ENCODE measurements at places on chromosomes 4 and X.

GRCh38 chr4:66906314-66906713, 639.0 kb downstream of the CENPC start:
- peak; percentile 57 for DNase-seq

- DNase-seq: peak; percentile 17
Measured at GRCh38 chr4:139955600-139955999, 198.4 kb downstream of the MAML3 start.

DNA sequence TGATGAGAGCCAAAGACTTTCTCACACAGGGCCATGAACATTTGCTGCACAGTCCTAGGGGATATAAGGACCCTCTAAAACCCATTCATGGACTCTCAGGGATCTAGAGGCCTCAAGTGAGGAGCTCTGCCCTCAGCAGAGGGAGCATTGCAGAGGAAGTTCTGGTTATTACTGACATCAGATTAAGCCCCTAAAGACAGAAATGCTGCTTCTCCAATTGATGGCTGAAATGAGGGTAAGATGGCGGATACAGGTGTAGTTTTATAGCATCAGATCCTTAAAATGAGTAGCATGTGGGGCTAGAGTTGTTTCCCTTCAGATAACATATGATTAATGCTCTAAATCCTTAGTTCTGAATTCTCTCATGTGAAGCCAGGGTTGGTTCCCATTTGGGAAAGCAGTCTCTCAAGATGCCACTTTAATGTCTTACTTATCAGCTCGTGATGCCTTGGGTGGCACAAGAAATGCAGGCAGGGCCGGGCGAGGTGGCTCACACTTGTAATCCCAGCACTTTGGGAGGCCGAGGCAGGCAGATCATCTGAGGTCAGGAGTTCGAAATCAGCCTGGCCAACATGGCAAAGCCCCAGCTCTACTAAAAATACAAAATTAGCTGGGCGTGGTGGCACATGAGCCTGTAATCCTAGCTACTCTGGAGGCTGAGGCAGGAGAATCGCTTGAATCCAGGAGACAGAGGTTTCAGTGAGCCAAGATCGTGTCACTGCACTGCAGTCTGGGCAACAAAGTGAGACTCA, 7.9 kb downstream of the RHOH start:
- no peak for DNase-seq

DNA sequence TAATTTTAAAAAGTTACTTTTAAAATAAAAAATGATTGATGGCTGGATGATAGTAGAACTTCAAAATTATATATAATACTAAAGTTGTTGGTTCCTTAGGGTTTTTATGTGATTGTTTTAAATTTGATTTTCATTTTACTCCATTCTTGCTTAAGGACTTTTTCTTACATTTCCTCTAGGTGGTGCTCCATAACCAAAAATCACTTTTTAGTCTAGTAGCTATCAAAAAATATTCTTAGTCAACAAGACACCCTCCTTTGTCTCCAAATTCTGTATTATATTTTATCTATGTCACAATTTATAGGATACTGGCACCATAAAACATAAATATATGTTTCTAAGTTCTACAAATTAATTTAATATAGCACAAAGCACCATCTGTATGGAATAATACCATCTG, 67.2 kb upstream of the BRWD3 start:
- DNase-seq: peak; percentile 6

- DNase-seq: no peak
Measured at GRCh38 chr4:21765810-21766407, 182.7 kb downstream of the KCNIP4 start.

- no peak for DNase-seq
Measured at GRCh38 chrX:3461397-3462165, 115.1 kb upstream of the MXRA5 start.

DNA sequence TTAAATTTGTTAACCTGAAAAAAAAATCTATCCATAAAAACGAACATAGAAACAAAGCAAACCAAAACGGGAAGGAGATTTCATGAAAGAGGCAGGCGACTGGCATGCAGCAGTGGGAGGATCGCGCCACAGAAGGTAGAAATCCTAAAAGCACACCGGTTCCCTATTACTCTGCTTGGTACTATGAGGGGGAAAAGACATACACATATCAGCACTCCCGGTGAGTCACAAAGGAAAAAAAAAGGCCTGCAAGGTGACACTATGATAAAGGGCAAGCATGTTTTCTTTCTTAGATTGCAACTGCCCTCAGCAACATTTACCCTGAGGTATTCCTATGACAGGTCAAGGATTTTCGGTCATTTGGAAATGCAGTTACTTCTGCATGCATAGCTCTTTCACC, 60.6 kb upstream of the NAP1L5 start:
- no peak for DNase-seq

DNA sequence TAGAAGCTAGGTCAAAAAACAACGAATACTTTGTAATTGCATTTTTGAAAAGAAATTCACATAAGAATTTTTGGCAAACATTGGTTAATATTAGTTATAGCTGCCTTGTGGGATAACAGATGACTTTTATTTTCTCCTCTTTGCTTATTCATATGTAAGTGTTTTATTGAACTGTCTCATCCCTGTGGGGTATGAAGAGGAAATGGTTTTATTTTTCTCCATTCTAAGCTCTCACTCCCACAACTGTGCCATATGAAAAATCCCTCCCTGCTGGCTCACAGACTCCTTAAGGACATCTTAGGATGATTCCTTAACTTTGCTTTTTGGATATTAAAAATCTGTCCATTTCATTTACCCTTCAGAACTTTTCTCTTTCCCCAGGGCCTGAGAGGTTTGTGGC, 300.6 kb downstream of the PPP1R2C start:
- DNase-seq: no peak

GRCh38 chrX:129980540-129981199, 1.8 kb upstream of the BCORL1 start:
- no peak for DNase-seq

DNA sequence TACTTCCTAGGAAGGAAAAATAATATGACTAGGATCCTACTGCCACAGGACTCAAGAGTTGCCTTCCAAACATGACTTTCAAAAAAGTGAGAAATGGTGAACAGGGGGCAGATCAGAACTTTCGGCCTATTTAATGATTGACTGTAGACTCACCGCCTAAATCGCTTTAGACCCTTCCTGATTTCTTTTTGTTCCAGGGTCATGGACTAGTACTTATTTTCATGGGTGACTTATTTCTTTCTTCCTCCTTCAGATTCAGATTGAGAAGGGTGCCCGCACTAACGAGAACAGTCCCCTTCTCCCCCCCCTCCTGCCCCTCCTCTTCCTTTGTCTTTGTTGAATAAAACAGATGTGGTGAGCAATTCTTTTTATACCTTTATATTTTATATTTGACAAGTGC, 48.0 kb upstream of the KLHL8 start:
- DNase-seq: no peak

GRCh38 chr4:87014284-87014782, 79.5 kb downstream of the AFF1 start:
- DNase-seq: no peak

DNA sequence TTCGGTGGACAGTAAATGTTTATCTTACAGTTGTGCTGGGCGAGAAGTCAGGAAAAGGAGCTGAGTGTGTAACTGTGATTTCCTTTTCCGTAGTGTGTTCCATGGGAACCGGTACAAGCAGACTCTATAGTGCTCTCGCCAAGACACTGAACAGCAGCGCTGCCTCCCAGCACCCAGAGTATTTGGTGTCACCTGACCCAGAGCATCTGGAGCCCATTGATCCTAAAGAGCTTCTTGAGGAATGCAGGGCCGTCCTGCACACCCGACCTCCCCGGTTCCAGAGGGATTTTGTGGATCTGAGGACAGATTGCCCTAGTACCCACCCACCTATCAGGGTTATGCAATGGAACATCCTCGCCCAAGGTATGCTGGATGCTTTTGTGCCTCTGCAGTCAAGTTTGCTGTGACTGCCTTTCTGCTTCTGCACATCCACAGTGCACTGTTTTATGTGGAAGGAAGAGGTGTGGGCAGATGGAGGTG, 27.4 kb downstream of the NOCT start:
- DNase-seq: no peak

DNA sequence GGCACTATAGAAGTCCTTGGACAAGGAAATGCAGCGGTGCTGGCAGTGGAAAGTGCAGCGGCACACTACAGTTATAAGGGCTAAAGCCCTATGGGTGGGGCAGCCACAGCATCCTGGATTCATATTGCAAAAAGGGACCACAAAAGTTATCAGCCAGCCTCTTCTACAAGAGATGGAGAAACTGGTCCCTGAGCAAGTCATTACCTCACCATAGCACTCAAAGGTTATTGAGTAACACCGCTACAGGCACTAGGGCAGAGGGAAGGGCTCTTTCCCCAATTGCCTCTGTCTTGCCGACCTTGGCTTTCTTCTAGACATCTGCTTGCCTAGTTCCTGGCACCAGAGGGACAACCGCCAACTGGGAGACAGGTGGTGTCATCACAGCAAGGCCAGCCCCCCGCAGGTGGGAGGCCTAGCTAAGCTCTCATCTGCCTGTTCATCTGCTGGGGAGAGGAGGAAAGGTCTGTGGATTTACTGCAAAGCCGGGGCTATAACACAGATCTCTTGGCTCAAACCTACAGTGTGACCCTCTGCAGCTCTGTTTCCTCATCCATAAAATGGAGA, 600.0 kb downstream of the BCOR start:
- no peak for DNase-seq

DNA sequence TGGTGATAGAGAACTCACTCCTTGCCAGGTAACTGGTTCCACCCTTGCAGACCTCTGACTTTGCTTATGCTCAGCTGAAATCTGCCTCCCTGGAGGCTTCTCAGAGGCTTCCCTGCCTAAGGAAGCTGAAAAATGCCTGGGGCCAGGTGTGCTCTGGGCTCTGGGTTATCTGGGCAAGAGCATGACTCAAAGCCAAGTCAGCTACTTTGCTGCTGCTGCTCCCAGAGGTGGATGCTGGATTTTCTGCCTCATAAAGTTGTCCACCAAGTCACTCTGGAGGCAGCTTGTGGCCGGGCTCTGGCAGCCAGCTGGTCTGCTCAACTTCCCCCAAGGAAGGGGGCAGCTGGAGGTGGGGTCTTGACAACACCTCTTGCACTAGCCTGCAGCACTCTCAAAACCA, 132.7 kb downstream of the PJA1 start:
- no peak for DNase-seq

- DNase-seq: no peak
Measured at GRCh38 chrX:7076245-7076661, 71.3 kb upstream of the STS start.

GRCh38 chrX:96204928-96205327, 479.7 kb upstream of the DIAPH2 start:
- no peak for DNase-seq

Measured in NCI-H2107 (cell line).